ENCODE measurements at places on chromosomes 1 and 21. TPM values are rescaled to one million over a fixed set of nuclear protein-coding genes. Genes with fewer than 3 reads are reported as not detected.

Gene AK5
- total RNA-seq, result not detected

Gene DENND2D
- 73.3 TPM for total RNA-seq

Gene NCAM2
- total RNA-seq, result not detected

Gene BRINP2
- not detected for total RNA-seq

Gene HEYL
- total RNA-seq, result 1.2 TPM

Data from esophagus squamous epithelium (tissue), 5 donors.